Astrocyte of the hippocampus (primary cell): ENCODE measurements at places on chromosomes 13 and 19.

DNA sequence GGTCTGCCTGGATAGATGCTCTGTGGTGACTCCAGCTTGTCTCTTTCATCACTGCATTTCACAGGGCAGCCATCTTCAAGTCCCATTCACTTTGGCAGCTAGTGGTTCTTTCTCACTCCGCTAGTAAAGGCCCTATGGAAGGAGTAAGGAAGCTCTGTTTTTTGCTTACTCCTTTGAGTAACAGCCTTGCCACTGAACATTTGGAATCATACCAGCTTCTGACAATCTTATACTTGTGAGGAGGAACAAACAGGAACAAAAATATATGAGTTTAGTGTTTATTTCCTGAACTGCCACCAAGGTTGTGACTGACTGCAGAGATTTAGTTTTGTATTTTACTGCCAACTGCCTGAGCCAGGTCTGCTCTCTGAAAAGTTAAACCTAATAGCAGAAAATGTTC lies 38.7 kb downstream of the KCTD4 start:
- DNase-seq, result peak; percentile 48

GRCh38 chr13:105497597-105497996 lies 1037.9 kb downstream of the EFNB2 start:
- no peak for DNase-seq

DNA sequence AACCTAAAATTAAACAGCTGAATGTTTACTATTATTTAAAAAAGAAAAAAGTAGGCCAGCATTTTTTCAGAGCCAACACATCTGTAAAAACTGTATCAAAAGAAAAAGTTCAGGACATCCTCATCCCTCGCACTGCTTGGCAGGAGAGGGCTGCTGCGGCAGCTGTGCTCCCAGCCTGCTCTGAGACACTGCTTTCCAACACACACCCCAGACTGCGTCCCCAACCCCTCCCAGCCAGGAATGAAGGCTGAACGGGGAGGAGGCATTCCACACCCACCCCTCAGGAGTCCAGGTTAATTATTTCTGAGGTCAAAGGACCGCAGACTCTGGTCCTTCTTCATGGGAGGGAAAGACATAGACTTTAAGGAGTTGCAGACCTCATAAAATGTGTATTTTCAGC lies 43.1 kb downstream of the COL4A1 start:
- DNase-seq, result no peak

DNA sequence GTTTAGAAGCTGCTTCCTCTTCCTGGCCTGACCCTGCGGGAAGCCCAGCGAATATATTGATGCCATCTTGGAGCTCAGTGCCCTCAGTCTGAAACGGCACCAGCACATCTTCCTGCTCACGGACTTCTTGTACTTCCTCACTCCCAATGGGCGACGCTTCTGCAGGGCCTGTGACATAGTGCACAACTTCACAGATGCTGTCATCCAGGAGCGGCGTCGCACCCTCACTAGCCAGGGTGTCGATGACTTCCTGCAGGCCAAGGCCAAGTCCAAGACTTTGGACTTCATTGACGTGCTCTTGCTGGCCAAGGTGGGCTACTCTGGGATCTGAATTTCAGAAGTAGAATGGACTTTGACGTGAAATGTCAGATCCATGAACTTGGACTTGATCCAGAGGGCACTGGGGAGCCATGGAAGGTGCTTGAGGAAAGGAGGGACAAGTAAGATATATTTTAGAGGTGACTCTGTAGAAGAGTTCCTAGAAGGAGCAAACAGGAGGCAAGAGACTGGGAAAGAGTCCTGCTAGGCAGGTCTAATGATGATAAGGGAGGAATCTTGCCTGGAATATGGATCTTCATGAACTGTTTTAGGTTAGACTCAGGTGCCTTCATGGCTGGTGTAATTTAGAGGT lies 38.4 kb upstream of the CYP4F8 start:
- no peak for DNase-seq

DNA sequence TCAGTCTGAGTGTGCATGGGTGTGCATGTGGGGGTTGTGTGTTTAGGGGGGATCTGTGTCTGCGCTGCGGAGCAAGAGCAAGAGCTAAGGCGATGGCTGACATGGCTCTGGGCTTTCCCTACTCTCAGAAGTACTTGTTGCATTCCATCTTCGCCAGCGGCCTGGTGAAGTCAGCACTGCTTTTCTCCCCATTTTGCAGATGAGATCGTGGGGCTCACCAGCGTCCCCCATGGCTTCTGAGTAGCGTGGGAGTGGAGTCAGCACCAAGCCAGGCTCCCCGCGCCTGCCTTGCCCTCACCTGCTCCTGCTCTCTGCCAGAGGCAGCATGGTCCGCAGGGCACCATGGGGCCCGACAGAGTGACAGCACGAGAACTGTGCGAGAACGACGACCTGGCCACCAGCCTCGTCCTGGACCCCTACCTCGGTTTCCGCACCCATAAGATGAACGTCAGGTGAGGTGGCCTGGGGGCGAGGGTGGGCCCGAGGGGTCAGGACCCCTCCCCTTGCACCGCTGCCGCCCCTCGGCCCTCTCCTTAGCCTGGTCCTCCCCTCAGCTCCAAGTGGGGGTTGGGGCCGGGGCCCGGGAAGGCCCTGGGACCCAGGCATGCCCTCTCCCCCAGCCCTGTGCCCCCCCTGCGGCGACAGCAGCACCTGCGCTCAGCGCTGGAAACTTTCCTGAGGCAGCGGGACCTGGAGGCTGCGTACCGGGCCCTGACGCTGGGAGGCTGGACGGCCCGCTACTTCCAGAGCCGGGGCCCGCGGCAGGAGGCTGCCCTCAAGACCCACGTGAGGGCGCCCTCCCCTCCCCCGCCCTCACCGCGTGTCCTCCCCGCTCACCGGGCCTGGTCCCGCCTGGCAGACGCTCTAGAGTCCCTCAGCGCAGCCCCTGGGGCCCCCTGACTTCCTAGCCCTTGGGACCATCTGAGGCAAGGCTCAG lies 2.2 kb downstream of the KMT5C start:
- no peak for DNase-seq

GRCh38 chr19:35267353-35267817 lies 1.4 kb upstream of the USF2 start:
- DNase-seq, result peak; percentile 66

DNA sequence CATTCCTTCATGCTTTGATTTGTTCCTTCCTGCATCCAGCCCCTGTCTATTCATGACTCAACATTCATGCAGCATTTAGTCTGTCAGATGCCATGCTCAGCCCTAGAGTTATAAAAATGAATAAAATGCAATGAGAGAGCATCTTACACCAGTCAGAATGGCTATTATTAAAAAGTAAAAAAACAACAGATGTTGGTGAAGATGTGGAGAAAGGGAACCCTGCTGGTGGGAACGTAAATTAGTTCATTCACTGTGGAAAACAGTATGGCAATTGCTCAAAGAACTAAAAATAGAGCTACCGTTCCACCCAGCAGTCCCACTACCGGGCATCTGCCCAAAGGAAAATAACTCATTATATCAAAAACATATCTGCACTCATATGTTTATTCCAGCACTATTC lies 70.0 kb upstream of the GTF3A start:
- no peak for DNase-seq

DNA sequence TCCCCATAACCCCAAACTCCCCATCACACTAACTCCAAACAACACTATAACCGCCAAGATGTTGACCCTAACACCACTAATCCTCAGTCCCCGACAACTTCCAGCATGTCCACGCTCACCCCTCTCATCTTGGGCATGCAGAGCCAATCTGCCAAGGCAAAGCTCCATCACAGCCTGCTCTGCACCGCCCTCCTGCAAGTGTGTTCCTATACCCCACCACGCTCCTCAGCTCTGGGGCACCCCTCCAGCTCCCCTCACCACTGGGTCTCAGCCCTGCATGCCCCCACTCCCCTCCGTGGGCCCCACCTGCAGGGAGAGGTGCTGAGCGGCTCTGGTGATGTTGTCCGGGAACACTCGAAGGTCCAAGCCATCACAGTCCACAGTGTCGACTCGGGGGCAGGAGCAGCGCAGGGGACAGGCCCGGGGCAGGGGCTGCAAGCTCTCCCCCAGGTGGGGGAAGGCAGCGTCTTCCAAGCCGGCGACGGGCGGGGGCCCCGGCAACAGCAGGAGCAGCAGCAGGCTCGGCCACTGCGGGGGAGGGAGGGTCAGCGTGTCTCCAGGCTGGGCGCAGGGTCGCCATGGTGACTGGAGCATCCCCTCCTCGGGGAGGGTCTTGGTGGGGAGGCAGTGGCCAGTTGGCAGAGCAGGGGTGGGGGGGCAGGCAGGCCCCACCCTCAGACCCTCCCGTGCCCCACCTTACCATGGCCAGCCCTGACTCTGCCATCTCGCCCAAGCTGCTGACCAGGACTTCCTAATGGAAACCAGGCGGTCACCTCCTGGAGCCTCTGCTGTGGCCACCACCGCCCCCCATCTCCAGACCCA lies 527 bp downstream of the PODNL1 start:
- peak; percentile 62 for DNase-seq

DNA sequence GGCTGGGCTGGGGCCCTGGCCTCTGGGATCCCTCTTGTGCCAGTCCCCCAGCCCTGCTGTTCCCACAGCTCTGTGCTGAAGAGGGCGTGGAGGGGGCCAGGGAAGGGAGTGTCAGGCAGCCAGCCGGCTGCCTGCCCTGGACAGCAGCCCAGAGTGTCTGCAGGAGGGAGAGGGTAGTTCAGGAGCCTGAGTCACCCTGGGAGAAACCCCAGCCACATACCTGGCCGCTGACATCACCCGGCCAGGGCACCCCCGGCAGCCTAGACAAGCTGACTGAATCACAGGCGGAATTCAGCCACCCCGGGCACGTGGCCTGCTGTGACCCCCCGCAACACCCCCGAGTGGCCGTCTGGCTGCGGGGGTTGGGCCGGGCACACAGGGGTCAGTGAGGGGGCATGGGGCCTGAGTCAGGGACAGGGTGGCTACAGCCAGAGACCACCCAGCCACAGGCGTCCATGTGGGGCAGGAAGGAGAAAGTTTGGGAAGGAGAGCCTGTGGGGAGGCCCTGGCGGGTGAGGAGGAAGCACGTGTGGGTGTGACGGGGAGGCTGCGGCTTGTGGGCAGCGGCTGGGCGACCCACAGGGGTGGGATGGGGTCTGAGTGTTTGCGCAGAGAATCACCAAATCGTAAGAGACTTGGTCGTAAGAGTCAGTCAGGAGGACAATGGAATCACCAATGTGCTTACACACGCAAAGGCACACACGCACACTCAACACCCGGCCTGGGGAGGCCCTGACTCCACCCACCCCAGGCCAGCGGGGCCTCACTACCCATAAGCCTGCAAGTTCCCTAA lies 11.9 kb upstream of the FOSB start:
- DNase-seq, result peak; percentile 100

- DNase-seq, result peak; percentile 67
Measured at GRCh38 chr19:3343619-3344502, 22.5 kb upstream of the NFIC start.

DNA sequence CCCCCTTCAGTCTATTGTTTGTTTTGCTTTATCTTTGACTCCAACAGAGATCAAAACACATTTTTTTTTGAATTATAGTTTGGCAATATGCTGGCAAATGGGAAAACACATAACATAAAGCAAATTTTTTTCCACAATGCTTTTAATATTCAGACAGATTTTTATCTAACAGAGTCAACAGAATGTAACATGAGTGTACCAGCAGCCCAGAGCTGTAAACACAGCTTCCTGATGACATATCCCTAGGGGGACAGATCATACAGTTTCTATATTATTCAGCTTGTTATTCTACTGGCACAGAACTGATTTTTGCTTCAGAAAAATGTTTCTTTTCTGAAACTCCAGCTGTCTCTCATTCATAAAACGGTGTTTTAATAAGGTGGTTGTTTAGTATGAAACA lies 168.8 kb downstream of the OLFM4 start:
- DNase-seq, result no peak

DNA sequence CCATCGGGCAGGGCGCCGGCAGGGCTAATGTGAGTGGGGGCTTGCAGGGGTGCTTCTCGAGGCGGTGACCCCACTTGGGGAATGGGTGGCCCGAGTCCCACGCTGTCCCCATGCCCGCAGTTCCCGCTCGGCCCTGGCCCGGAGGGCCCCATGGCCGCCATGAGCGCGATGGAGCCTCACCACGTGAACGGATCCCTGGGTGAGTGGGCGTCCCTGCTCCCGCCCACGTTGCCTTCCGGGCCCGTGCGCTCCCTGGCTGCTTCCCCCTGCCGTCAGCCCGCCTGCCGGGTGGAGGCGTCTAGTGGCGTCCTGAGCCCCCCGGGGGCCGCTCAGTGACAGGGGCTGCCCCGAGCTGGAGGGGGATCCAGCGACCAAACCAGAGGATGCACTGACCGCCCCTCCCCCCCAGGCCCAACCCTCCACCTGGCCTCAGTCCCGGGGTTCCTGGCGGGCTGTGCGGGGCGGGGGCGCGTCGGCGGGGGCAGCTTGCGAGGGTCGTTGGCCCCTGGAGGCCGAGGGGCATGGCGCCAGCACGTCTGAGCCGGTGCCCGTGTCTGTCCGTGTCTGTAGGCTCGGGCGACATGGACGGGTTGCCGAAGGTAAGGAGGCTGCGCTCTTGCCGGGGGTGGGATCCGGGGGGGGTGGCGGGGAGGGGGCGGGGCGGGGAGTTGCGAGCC lies 4.8 kb downstream of the ISYNA1 start:
- DNase-seq, result peak; percentile 60

DNA sequence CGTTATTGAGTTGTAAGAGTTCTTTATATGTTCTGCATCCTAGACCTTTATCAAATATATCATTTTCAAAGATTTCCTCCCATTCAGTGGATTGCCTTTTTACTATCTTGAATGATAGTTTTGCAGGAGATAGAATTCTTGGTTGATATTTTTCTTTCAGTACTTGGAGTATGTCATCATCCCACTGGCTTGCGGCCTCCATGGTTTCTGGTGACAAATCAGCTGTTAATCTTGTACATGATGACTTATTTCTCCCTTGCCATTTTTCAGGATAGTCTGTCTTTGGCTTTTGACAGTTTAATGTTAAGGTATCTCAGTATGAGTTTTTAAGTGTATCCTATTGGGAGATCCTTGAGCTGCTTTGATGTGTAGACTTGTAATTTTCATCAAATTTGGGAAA lies 8.5 kb downstream of the ZNF557 start:
- DNase-seq, result no peak

GRCh38 chr19:50535672-50536187 lies 22.0 kb upstream of the ASPDH start:
- DNase-seq, result no peak

GRCh38 chr13:107124129-107124718 lies 556.3 kb upstream of the ARGLU1 start:
- peak; percentile 58 for DNase-seq

GRCh38 chr19:28497137-28497536 lies 715.8 kb downstream of the UQCRFS1 start:
- peak; percentile 23 for DNase-seq

GRCh38 chr13:75704927-75705288 lies 68.8 kb downstream of the LMO7 start:
- DNase-seq, result peak; percentile 34

DNA sequence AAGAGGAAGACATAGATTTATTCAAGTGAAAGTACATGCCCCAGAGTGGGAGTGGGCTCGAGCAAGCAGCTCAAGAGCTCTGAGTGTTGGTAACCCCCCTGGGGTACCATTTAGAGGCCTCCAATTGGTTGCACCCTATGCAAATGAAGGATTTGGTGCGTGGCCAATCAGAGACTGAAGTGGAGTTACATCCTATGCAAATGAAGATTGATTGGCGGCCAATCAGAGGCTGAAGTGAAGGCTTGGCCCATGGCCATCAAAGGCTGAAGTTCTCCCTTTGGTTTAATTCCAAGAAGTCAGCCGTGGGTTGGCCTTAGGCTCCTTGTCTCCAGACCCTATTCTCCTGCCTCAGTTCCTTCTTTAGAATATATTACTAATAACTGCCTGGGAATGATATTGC lies 12.9 kb upstream of the IGFL1 start:
- DNase-seq, result no peak
